ENCODE measurements at places on chromosomes 5 and 9.

GRCh38 chr5:1087428-1087827 lies 24.4 kb downstream of the SLC12A7 start:
- DNase-seq = no peak

DNA sequence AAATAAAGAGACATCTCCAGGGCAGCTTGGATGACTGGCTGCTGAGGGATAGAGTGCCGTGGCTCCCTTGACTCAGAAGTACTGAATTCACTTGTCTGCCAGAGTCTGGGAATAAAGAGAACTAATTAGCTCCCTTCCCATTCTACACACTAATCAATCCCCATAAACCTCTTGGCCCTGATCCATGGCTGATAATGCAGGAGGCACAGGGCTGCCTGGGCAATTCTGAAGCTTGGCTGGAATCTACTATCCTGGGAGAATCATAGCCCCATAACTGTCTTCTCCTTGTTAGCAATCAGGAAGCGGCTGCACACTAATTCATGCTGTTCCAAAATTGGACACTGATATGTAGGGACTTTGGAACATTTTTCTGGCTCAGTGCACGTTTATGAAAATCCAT lies 197.7 kb downstream of the PTTG1 start:
- no peak for DNase-seq

GRCh38 chr9:4741365-4742089 lies 525 bp upstream of the AK3 start:
- no peak for DNase-seq

DNA sequence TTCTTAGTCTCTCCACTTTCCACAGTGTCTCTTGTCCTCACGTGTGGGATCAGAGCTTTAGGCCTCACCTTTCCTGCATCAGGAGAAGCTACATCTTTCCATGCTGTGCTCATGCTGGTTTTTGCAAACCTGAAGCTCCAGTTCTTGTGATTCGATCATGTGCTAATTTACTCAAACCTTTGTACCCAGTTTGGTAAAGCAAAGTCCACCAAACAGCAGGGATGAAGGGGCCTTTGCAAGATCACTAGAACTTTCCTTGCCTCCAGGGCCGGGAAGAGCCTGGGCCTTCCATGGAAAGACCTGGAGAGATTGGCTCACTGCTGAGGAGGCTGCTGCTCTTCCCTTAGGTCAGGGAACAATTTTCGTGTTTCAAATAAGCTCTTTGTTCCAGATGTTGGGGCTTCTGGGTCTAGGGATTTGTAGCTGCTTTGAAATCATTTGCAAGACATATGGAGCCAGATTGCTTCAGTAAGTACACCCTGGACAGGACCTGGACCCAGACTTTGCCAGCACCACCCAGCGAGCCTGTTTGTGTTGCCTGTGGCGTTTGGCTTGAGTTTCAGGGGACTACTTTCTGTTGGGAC lies 18.7 kb upstream of the SPATA31E1 start:
- DNase-seq = no peak

DNA sequence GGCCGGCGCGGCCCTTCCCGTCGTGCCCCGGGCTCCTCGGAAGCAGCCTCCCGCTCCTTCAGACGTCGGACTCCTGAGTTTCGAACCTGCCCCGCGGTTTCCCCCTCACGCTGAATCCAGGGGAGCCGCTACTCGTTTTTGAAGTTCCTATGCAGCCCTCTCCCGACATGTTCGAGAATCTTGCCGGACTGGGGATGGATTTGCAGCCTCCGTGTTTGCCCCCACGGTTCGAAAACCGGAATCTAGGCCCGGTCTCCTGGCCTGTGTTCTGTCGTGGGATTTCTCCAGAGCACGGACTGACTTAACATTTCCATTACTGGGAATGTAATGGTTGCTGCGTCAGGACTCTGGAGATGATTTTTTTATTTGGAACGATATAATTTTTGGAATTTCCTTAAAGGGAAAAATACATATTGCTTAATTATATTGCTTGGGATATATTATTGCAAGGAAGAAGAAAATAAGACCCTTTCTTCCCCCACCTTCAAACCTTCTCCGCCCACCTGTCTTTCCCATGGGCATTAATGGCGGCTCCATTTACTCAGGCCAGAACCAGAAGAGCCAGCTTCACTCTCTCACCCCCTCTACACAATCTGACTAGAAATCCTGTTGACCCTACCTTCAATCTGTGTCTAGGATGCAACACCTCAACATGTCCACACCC lies 8.5 kb upstream of the MGAT1 start:
- DNase-seq = no peak

GRCh38 chr5:103410172-103410571 lies 151.6 kb downstream of the MACIR start:
- no peak for DNase-seq

- no peak for DNase-seq
Observed at GRCh38 chr5:120550358-120550757, 86.3 kb downstream of the PRR16 start.

GRCh38 chr5:43027054-43027785 lies 12.9 kb downstream of the ANXA2R start:
- no peak for DNase-seq

DNA sequence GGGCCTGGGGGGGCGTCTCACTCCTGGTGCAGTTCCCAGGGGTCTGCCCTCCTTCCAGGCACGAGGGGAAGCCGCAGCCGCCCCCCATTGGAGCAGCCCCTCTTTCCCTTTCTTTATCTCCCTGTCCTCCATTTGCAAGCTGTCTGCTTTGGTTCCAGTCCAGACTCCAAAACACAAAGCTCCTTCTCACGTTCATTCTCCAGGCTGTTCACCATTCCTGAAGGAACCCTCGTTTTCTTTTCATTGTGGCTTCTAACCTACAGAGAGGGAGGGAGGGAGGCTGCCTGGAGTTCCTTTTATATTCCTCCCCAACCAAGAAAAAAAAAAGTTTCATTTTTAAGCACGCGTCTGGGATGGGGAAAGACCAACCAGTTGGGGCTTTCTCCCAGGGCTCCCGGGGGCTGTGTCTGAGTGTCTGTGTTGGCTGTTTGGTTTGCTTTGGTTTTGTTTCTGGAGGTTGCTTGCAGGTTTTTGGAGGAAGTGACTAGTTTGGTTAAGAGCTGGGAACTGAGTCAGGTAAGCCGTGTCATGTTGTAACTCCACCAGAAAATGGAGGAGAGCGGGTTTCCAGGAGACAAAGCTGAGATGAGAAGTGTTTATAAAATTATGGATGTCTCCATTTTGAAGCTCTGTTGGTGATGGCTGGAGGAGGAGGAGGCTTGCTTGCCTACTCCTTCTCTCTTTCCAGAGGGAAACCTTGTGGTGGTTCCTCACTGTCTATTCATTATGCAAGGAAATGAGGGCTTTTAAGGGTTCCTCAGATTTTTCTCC lies 1.6 kb downstream of the ZNF462 start:
- no peak for DNase-seq

- no peak for DNase-seq
Observed at GRCh38 chr5:156529892-156530291, 202.9 kb downstream of the SGCD start.

GRCh38 chr5:140391732-140392131 lies 9.9 kb upstream of the ANKHD1 start:
- DNase-seq = no peak

DNA sequence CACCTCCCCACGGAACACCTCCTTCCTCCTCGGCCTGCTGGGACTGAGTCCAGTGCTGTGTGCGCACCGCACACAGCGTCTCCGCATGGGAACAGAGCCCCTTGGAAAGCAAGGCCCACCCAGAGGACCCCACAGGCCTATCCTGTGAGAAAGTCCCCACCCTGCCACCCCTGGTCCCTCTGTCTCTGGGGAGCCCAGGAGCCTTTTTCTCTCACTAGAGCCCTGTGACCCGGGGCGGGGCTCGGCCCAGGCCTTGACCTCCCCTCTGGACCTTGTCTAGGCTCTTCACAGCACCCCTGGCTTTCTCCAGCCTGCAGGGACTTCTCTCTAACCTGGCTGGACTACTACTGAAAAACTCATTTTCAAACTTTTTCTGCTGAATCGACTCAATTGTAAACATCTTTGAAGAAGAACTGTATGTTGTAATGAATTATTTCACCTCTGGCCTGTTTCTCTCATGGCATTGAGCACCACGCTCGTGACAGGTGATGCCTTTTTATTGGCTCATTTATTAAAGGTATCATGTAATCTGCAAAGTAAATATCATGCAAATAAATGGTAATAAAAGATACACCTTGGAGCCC lies 89.2 kb downstream of the IRX1 start:
- no peak for DNase-seq

- no peak for DNase-seq
Observed at GRCh38 chr5:128493657-128494329, 44.3 kb downstream of the FBN2 start.

DNA sequence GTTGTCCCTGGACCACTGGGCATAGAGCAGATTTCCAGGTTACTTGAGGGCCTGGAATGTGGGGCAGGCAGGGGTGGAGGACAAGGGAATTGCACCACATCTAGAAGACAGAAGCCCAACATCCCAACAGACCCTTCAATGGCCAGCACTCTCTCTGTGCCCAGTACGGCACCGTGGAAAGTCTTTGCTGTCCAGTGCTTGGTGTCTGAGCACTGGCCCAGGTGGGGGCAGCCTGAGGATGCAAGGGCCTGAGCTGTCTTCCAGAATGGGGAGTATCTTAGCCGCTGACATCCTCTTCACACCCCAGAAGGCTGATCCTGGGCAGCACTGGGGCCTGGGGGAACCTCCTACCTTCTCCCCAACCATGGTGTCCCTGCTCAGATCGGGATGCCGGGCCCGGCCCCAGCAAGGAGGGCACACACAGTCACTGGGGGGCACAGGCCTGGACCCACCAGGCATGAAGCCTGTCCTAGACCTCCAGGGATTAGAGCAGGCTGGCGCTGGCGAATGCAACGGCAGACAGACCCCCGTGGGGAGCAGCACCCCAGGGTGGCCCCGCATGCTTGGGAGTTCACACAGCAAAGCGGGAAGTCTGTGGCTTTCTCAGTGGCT lies 40.6 kb upstream of the OLFM1 start:
- no peak for DNase-seq

GRCh38 chr9:104970271-104970987 lies 42.5 kb upstream of the ABCA1 start:
- no peak for DNase-seq

DNA sequence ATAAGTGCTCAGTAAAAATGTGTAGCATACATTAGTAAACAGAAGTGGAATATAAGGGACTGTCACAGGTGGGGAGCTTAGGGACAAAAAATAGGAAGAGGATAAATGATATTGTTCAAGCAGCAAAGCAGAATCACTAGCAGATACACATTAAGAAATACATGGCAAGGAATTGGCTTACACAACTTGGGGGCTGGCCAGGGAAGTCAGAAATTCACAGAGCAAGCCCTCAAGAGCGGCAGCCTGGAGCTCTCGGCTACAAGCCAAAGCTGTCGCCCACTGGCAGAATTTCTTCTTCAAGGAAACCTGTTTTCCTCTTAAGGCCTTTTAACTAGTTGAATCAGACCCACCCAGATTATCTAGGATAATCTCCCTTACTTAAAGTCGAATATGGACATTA lies 73.0 kb upstream of the SMIM23 start:
- no peak for DNase-seq

GRCh38 chr5:37915097-37915736 lies 75.4 kb upstream of the GDNF start:
- no peak for DNase-seq

DNA sequence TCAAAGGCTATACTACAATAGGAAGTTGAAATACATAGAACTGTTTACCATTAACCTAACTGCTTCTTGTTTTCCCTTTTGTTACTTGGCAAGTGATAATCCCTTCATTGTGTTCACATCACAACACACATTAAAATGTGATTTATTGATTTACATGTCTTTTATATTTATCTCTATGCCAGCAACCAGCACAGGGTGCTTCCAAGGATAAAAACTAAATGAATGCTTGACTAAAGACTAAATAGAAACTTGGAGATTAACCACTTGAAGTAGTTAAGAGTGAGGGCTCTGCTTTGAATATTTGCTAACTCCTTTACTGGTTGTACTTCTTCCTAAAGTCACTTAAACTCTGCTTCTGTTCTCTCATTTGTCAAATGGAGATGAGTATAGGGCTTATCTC lies 1730.6 kb downstream of the EFNA5 start:
- DNase-seq = no peak

DNA sequence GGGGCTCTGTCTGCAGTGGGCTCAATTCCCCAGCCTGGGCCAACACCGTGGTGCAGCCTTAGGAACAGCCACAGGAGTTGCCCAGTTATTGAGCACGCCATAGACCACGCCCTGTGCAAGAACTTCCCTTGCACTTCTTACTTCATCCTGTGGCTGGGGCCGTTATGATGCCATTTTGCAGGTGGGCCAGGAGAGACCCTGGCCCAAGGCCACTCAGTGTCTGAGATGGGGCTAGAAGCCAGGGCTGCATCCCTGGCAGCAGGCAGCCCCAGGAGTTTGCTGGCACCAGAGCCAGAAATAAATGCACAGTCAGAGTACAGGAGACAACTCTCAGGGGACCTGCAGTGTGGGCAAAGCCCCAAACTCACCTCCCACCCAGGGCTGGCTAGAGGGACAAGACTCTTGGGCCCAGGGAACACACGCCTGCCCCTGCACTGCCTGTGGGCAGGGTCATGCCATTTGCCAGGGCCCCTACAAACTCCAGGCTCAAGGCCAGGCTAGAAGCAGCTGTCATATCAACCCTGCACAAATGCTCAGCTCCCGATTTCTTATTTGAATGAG lies 6.7 kb downstream of the CORO2A start:
- no peak for DNase-seq

DNA sequence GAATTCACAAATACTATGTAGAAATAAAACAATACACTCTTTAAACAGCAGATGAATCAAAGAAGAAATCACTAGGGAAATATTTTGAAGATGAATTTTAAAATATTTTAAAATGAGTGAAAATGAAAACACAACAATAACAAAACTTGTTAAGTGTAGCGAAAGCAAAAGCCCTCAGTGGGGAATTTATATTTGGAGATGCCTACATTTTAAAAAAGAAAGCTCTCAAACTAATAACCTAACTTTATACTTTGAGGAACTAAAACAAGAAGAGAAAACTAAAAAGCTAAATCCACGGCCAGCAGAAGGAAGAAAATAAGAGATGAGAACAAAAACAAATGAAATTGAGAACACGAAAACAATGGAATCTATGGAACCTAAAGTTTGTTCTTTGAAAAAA lies 22.7 kb downstream of the SPDL1 start:
- no peak for DNase-seq

DNA sequence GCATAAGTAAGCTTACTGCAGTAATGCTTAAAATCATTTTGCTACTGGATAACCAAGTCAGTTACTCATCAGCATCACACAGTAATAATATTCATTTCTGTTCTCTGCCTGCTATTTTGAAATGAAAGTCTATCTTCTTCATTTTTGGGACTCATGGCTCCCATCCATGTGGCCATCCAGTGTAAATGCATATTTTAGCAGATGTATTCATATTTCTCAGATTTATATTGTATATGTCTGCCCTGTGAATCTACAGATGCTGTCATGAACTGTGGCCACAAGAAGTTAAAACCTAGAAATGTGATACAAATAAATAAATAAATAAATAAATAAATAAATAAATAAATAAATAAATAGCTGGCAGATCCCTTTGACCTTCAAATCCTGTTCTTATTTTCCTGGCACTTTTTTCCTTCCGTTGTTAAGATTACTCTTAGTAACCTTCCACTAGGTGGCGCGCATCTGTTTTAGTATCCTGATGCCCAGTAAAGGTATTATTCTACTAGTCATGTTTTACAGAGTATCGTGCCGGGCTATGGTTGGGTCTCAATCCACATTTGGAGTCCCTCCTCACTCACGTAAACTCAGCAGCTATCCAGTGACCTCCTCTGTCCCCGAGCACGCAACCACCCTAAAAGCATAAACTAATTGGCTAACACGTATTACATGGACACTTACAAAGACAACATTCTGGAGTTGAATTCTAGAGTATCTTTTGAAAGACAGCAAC lies 79.2 kb upstream of the IL7R start:
- peak; percentile 22 for DNase-seq

- DNase-seq = no peak
Observed at GRCh38 chr5:176803943-176804498, 6.3 kb upstream of the UNC5A start.
